ENCODE measurements at places on chromosomes 5 and 9.

GRCh38 chr9:17816431-17817027 lies 237.7 kb downstream of the SH3GL2 start:
- DNase-seq, result no peak

DNA sequence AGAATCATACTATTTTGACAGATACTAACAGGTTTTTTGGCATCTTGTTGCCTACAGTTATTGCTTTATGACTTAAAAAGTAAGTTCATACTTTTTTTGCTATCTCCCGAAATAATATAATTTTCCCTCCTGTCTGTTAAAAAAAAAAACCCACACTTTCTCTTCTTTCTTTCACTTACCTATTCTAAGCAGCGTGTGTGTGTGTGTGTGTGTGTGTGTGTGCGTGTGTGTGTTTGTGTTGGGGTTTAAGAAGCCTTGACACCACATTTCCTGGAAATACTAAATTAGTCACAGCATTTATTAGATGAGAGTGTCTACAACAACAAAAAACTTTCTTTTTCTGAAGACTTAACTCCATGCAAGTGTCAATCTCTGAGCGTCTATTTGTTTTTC lies 12.4 kb downstream of the TNFAIP8 start:
- DNase-seq, result no peak

DNA sequence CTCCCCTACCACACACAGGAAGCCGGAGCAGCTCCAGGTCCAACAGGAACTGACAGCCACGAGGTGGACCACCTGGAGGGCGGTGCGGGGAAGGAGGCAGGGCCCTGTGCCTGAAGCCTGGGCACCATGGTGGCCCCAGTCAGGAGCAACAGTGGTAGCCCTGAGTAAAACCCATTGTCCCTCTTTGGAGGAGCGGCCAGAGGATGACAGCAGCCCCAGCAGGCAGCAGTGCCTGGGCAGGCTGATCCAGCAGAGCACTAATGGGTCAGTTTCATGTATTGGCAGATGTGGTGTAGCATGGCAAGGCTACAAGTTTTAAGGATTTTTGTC lies 47.7 kb upstream of the GARNL3 start:
- DNase-seq, result no peak

DNA sequence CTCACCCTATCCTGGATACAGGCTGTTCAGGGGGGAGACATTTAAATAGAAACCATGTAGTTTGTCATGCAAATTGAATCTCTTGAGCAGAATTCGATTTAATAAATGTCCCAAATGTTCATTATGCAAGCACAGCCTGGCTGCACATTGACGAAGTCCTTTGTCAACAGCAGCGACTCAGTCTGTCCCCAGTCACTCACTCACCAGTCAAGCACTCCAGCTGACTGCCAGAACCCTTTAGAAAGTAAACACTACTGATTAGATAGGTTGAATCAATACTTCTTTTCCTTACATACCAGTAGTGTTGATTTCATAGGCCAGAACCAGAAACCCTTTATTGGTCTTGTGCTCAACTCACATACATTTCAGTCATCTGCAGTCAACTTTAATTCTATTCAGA lies 27.5 kb downstream of the CDH6 start:
- DNase-seq, result no peak

- DNase-seq, result peak; percentile 89
These were observed 202.5 kb downstream of the MEF2C start for GRCh38 chr5:88680253-88681132.

DNA sequence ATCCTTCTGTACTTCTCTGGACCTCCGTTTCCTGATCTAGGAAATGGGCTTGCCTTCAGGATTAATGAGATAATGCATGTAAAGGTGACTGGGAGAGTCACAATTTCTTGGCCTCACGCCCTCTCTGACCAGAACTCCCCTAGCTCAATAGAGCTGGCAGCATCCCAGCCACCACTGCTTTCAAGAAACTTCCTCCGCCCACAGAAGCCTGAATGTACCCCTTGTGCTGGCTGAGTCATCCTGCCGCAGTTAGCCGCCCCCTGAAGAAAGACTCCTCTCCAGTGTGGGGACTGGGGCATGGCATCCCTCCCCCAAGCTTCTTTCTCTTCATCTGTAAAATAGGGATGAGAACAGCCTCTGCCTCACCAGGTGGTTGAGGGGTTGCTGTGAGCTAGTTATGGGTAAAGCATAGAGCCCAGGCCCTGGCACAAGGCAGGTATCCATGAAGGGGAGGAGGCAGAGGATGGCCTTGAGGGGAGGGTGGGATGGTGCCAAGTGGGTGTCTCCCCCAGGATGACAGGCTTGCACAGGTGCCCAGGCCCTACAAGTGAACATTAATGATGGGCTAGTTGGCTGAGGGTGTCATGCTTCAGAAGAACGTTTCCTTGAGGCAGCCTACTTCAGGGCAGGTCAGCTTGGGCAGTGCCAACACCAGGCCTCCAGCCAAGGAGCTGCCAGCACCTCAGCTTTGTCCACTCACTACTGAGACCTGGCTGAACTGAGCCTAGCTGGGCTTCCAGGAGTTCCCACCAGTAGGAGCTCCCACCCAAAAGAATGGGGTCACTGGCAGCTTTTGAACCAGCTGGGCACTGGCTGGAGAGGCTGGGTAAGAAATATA lies 3.4 kb downstream of the PDLIM4 start:
- DNase-seq, result peak; percentile 56

DNA sequence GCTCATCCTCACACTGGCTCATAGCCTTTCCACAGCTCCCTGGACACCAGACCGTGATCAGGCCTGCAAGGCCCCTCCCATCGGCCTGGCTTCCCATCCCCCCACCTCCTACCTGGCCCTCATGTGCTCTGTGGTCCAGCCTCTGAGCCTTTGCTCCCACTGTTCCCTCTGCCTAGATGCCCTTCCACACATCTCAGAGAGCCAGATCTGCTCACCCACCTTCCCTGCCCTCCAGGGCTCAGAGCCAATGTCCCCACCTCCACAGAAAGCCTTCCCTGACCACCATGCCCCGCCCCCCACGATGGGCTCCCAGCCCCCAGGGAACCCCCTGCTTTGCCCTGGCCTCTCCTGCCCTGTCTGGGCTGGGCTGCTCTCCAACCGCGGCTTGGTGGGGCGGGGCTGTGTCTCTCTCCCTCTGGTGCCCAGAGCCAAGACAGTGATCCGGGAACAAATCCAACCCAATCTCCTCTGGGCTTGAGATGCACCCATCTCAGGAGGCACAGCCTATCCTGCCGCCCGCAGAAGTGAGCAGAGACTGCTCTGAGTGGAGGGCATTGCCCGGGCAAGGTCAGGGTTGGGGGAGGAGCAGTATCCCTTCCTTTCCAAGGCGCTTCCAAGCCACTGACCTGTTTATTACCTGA lies 1.6 kb downstream of the NINJ1 start:
- DNase-seq, result no peak

DNA sequence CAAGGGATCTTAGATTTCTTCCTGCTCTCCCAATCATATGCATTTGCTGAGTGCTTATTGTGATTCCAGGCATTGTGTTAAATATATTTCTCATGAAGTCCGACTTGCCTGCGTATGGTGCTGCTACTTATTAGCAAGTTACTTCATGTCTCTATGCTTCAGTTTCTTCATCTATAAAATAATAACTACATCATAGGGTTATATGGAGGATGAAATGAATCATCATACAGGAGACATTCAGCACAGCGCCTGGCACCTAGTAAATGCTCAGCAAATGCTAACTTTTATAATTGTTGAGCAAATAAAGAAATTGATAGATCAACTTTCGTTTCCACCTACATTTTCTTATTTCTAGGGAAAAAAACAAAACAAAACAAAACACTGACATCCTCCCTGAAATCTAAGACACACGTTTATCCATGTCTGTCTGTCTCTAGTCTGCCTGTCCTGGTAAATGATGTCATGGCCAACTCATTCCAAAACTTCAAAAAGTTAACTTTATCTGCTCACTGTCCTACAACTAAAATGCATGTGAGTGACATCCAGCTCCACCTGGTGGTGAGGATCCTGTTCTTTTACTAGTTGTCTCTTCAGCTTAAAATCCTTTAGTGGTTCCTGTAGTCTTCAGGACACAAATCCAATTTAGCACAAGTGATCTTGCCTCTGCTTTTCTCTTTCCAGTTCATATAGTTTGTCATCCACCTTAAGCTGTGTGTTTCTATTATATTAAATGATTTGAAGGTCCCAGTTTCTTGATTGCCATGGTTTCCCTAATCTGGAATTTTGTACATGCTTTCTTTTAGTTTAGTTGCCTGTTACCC lies 27.7 kb downstream of the PPP3R2 start:
- no peak for DNase-seq

DNA sequence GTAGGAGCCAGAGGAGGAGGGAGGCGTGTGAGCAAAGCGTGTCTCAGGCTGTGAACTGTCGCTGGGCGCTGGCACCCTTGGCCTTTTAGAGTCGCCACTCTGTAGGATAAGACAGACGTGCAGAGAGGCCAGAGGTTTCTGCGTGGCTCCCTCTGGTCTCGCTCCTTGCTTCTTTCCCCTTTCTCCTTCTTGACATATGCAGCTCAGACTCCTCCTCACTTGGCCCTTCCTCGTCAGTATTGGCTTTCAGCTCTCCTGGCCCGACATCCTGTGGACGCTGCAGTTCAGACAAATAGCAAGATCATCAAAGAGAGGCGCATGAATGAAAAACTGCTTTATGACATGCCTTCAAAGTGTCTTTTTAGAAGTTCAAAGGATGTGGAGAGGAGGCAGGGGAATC lies 116.8 kb upstream of the SPRY4 start:
- DNase-seq, result no peak

- no peak for DNase-seq
These were observed 186.3 kb downstream of the IRX2 start for GRCh38 chr5:2565147-2565546.

- DNase-seq, result no peak
These were observed 162.4 kb downstream of the KCNN2 start for GRCh38 chr5:114524221-114524620.

All from activated T-cell treated with anti-CD3 and anti-CD28 coated beads, Interleukin-2, amount 50 U/mL, for 24 hours (primary cell).